Posterior vena cava (tissue), 2 donors: ENCODE measurements at places on chromosomes 12 and 14. TPM values are rescaled to one million over a fixed set of nuclear protein-coding genes. Genes with fewer than 3 reads are reported as not detected.

TC2N gene
- 28.3 TPM for total RNA-seq

DNA sequence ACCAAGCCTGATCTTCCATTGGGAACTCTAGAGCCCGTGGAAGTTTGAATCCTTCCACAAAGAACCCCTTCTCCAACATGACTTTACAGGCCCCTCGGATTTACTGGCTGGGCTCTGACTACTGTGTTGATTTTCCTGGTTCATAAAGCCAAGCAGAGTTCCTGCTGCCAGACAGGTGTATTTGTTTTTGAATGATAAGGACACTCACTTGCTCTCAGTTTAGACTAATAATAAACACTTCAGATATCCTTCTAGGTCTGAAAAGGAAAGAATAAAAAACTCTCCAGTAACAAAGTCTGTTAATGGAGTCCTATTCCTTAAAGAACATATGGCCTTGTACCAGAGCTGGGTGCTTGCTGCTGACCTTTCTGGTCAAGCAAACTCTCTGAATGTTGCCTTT is 31.0 kb downstream of the SIX1 start:
- DNase-seq: no peak

DNA sequence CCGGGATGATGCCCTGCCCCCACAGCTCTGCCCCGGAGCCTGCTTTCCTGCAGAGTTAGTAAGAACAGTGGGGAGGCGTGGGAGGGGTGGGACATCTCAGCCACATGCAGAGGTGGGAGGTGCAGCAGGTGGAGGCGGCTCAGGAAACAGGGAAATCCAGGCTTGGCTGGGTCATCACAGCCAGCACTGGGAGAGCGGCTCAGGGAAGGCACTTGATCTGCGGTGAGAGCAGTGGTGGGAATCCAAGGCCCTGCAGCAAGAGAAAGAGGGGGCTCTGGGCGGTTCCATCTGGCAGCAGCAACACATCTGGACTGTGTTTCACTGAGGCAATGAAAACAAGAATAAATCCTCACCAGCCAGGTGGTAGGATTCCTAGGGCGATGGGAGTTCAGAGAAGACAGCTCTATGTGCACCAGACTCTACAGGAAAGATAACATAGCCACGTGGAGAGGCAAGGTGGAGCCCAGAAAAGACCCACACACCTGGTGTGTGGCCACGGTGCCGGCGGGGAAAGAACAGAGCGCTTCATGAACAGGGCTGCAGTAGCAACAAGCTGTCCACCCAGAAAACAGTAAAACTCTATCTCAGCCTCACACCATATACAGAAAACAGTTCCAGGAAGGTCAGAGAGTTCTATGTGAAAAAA is 57.6 kb downstream of the CCDC85C start:
- DNase-seq: no peak

- DNase-seq: no peak
Measured at GRCh38 chr12:49219417-49220026, 30.6 kb upstream of the TUBA1A start.

DNA sequence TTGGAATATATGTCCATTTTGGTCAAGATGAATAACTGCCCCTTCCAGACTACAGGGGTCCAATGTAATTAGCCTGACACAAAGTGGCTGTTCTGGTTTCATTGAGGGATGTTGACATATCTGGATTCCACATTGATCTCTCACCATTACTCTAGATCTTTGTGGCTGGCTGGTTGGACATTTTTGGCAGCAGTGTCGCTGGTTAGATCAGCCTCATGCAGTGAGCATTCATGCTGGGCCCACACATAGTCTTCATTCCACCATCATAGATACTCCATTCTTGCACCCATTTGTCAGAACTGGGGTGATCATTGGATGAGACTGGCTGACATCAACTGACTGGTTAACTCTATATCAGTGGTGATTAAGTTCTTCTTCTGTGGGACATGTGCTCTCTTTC is 74.4 kb downstream of the MGST1 start:
- no peak for DNase-seq
